Fibroblast of skin of scalp (primary cell): ENCODE measurements at places on chromosomes 13 and 19.

GRCh38 chr19:19171821-19172532 is 1.9 kb upstream of the MEF2B start:
- peak; percentile 62 for DNase-seq

DNA sequence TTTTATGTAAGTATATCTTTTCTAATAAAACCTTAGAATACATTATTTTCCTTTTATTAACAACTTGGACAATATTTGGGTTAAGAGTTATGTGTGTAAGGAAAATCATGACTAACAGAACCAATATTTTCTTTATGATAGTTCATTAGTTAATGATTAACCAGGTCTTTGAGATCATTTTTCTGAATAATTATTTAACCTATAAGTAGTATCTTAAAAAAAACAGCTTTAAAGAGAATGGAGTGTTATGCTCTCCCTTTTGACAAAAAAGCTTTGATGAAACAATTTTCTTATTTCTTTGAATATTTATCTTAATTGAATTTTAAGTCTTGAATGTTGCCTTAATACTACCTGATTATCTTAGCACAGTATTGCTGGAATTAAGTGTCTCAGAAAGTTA is 3.8 kb downstream of the SLAIN1 start:
- no peak for DNase-seq

GRCh38 chr19:18424890-18425514 is 5.8 kb downstream of the SSBP4 start:
- DNase-seq, result no peak

DNA sequence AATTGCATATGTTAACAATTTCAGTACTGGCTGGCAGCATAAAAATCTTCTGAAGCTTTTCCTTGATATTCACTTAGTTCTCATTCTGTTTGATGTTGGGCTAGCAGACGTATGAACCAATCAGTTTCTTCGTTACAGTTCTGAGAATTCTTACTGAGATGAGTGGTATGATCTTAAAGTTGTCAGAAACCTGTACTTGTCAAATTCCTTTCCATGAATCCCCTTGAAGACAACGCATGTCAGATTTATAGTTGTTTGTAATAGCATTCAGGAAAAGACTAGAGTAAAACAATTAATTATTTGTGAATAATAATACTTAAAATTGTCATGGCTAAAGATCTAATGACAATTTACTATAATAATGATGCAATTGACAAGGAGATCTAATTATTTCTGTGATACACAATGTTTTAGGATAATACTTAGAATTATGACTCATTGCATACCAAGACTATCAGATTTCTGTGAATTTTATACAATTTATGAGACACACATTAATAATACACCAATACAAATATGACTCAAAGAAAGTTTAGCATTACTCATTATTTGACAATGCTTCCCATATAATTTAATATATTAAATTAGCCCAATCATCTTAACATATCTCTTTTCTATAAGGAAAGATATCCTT is 447.2 kb downstream of the RFC3 start:
- DNase-seq, result peak; percentile 34

GRCh38 chr13:36848199-36848982 is 29.4 kb downstream of the RFXAP start:
- DNase-seq, result no peak

GRCh38 chr19:54804101-54804500 is 691 bp downstream of the KIR2DL4 start:
- DNase-seq, result no peak

DNA sequence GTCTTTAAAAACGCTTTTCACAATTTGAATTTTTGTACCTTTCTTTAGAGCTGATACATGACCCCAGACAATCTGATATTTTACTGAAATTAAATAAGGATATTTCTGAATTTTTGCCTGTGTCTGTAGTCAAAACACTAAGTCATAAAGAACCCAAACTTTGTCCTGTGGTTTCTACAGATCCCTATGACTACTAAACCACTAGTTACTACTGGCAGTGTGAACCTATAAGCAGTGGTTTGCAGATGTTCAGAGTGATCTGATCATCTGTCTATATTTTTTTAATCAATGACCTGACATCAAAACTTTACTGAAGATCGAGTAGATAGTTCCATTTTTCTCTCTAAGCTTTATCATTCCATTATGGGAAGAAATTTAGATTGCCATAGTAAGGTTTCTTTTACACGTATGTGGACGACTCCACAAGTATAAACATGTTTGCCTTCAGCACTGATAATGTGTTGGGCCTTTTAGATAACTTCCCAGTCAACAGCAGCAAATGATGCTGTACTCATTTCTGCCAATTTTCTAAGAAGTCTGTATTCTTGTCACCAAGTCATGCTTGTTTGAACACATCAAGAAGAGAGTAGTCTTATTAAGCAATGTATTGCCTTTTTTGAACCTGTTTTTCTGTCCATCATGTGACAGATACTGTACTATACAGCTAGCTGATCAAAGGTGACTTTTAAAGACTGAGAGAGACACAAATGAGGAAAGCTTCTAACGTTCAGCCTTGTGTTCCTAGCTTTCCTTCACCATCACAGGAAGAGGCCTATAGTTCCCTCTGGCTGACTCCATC is 21.8 kb downstream of the POLR1D start:
- DNase-seq, result no peak

DNA sequence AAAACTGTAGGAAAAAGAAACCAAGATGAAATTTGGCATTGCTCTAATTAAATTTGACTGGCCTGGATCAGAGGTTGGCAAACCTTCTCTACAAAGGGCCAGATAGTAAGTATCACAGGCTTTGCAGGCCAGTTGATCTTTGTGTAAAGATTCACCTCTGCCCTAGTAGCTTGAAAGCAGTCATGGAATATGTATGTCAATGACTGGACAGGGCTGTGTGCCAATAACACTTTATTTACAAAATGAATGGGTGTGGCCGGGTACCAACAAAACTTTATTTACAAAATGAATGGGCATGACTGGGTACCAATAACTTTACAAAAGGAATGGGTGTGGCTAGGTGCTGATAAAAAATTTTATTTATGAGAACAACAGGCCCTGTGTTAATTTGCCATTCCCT is 20.0 kb downstream of the SIN3B start:
- no peak for DNase-seq

GRCh38 chr13:45817833-45818232 is 33.7 kb downstream of the SIAH3 start:
- DNase-seq, result no peak

- no peak for DNase-seq
These were observed 262.1 kb downstream of the FGF9 start for GRCh38 chr13:21932996-21933395.

DNA sequence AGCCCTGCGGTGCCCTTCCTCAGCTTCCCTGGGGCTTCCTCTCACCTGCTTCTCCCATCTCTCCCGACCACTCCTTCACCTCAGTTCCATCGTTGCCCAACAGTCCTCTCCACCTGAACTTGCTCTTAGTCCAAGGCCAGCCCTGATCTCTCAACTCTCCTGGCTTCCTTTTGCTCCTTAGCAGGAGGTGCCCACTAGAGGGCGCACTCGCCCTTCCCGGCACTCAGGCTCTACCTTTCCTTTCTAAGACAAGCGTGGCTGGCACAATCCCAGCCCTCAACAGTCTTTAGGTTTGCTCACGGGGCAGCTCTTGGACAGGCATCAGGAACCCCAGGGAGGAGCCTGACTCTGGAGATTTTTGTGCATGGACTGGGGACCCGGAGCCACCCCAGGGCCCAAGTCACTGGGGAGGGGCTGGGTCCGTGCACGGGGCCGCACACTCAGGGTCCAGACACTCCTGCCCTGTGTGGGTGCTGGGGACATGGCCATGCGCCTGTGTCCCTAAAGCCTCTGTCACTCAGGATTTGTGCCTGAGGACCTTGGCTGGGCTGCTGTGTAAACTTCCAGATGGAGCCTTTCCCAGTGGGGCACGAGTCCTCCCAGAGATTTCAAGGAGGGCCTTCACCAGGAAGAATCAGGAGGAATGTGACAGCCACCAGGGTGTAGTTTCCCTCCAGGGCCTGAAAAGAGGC is 12.1 kb upstream of the CEACAM8 start:
- peak; percentile 31 for DNase-seq
